ENCODE measurements at places on chromosomes 13 and 19.

- DNase-seq: no peak
Observed at GRCh38 chr13:72638059-72638815, 89.2 kb downstream of the MZT1 start.

- DNase-seq: no peak
Observed at GRCh38 chr19:1343041-1343440, 40.7 kb upstream of the NDUFS7 start.

DNA sequence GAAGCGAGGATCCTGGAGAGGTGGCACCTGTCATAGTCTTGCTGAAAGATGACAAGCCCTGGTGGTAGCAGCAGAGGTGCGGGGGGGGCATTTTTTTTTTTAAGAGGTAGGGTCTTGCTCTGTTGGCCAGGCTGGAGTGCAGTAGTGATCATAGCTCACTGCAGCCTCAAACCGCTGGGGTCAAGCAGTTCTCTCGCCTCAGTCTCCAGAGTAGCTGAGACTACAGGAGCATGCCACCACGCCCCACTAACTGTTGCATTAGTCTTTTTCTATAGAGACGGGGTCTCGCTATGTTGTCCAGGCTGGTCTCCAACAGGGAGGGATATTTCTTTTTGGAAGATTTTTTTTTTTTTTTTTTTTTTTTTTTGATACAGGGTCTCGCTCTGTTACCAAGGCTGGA is 3.3 kb downstream of the BAX start:
- DNase-seq: no peak

GRCh38 chr19:38869836-38870607 is 8.1 kb downstream of the RINL start:
- no peak for DNase-seq

DNA sequence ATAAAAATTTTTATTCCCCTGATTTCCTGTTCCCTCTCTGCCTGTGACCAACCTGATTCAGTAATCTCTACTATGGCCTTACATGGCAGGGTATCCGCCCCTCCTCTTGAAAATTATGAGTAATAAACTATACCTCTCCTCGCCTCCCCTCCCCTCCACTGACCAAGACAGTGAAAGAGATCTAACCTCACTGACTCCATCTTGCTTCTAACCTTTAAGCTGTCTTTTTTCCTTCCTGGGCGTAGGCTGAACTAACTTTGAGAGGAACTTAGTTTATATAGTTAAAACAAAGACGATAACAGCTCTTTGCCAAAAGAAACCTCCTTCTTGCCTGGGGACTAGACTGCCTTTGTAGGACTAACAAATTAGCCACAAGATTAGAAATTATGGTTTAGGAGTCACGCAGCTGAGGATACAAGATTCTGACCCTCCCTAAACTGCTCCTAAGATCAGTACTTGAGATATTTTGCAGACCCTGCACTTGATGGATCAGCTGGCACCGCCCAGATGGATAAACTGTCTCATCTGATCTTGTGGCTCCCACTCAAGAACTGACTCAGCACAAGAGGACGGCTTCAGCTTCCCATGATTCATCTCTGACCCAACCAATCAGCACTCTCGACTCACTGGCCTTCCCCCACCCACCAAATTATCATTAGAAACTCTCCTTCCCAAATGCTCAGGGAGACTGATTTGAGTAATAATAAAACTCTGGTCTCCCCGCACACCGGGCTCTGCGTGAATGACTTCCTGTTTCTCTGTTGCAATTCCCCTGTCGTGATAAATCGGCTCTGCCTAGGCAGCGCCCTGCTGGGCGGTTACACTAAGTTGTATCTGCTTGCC is 187.1 kb downstream of the TDRD3 start:
- no peak for DNase-seq

- no peak for DNase-seq
Observed at GRCh38 chr13:46909042-46909441, 12.2 kb upstream of the HTR2A start.

- DNase-seq: no peak
Observed at GRCh38 chr19:36265064-36265463, 50.2 kb downstream of the ZNF146 start.

GRCh38 chr13:98719527-98720250 is 32.8 kb downstream of the SLC15A1 start:
- DNase-seq: no peak

DNA sequence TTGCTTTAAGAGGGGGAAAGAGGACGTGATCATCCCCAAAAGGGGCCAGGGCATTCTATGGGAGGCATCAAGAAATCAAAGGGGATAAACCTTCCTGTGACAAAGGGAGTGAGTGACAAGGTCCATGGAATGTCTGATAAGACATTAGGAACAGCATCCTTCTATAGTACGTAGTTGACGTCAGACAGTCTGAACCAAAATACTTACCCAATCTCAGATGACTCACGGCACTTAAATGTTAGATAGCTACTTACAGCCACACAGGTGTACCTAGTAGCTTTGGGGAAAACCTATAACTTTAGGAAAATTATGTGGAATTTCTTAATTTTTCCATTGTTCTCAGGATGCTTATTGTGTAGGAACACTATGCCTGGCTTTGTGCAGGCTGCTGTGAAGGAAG is 4.9 kb downstream of the LGALS16 start:
- no peak for DNase-seq

DNA sequence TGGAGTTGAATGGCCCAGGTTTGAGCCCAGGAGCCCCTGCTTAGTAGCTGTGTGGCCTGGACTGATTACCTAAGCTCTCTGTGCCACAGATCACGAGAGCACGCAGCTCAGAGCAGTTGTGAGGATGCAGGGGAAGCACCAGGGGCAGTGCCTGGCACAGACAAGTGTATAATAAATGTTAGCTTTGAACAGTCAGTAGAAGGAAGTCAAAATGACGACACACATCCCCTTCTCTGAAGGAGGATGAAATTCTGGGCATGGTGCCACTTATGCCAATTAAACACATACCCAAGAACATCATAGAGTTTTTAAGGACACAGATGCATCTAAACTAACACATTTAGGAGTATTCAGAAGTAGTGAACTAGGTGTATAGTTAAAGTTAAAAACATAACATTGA is 24.9 kb upstream of the SIGLEC11 start:
- no peak for DNase-seq
